ENCODE measurements at places on chromosomes 5 and 9.

DNA sequence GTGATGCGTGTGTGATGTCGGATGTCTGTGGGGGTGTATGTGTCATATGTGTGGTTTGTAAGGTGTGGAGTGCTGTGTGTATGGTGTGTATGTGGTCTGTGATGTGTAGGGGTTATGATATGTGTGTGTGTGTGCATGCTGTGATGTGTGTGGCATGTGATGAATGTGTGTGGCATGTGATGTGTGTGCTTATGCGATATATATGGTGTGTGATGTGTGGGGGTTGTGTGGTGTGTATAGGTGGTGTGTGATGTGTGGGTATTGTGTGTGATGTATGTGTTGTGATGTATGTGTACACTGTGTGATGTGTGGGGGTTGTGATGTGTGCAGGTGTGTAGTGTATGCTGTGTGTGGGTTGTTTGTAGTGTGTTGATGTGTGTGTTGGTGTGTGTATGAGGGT is 9.2 kb upstream of the CRB2 start:
- DNase-seq, result no peak

- DNase-seq, result no peak
Observed at GRCh38 chr9:104304925-104305324, 199.1 kb upstream of the OR13F1 start.

GRCh38 chr9:78000221-78000620 is 31.4 kb downstream of the GNAQ start:
- DNase-seq, result no peak

- no peak for DNase-seq
Observed at GRCh38 chr9:89523948-89524347, 26.0 kb upstream of the SEMA4D start.

GRCh38 chr5:159412284-159413046 is 82.2 kb upstream of the IL12B start:
- no peak for DNase-seq

Data from fibroblast of skin of right quadriceps (primary cell).